ENCODE measurements at places on chromosomes 13 and 19.
A peak's percentile ranks its signal among the peaks of the same experiment; 100 is the strongest.

- no peak for DNase-seq
These were observed 8.0 kb downstream of the IL17D start for GRCh38 chr13:20711301-20712044.

GRCh38 chr19:17610384-17610783 is 54.9 kb downstream of the COLGALT1 start:
- no peak for DNase-seq

- no peak for DNase-seq
These were observed 177.3 kb upstream of the KL start for GRCh38 chr13:32838945-32839344.

GRCh38 chr19:757811-758668 is 7.1 kb downstream of the MISP start:
- DNase-seq = no peak

DNA sequence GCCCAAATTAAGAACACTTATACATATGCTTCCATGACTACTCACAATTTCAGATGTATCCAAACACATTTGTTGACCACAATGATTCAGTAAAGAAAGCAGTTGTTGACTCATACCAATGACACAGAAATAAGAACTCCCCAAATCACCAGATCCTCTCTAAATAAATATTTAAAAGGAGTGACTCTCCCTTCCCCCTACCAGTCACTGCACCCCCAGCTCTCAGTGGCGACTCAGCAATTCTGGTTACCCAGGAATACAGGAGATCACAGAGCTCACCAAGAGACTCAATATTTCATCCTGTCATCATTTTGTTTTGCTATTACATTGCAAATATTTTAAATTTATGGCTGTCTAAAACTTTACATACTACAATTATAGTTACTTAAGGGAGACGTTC is 131.5 kb downstream of the RGCC start:
- DNase-seq = peak; percentile 23
